AG09309 (cell line): ENCODE measurements at places on chromosomes 4 and X.

DNA sequence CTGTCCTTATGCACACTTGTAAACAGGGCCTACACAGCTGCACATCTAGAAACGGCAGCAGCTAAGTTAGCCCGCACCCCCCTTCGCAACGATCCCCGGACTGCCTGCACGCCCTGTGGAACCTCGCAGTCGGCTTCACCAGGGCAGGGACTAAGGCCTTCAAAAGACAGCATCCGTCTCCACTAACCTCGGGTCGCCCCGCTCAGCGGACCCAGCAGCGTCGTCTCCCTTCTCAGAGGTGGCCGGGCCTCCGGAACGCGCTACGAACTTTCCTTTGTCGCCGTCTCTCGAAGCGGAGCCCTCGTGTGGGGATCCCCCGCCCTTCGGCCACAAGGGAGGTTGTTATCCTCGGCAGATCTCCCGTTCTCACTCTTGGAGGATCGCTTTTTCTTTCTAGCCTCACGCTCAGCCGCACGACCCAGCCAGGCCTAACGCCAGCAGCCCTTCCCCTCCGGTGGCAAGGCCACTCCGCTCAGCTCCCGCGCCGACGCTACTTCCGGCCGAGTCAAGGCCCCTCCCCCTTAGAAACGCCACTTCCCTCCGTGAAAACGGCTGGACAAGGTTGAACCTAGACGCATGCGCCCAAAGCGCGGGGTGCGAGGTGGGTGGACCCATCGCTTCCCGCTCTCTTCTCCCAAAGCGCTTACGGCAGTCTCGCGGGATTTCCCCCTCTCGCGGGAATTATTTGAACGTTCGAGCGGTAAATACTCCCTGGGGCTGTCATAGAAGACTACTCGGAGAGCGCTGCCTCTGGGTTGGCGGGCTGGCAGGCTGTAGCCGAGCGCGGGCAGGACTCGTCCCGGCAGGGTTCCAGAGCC, at the start of the genes DCAF16 and NCAPG:
Gene DCAF16, minus strand, starts transcription at position 498 of the 818 bp plus-strand sequence. CDS start 6,616 bp downstream, outside the sequence.
Gene NCAPG, plus strand, starts transcription at position 720 of the 818 bp plus-strand sequence. CDS start 99 bp downstream, outside the sequence.
- peak; percentile 95 for DNase-seq

- no peak for DNase-seq
These were observed 1537.0 kb downstream of the C4orf33 start for GRCh38 chr4:130632731-130633604.

- no peak for DNase-seq
These were observed at the start of gene BST1 for GRCh38 chr4:15702941-15703403. BST1 (plus strand) TSS chr4:15703065; CDS start chr4:15703145, 80 bp downstream.

DNA sequence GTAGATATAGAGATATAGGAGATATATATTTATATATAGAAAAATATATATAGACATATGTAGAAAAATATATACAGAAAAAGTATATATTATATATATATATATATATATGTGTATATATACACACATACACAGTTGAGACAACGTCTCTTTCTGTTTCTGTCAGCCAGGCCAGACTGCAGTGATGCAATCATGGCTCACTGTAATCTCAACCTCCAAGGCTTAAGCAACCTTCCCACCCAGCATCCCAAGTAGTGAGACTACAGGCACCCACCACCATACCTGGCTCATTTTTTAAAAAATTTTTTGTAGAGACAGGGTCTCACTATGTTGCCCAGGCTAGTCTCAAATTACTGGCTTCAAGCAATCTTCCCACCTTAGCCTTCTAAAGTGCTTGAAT, 426.3 kb downstream of the GPM6A start:
- DNase-seq, result no peak

- no peak for DNase-seq
These were observed 5.9 kb upstream of the FAM184B start for GRCh38 chr4:17787315-17787714.
